Activated CD4-positive, alpha-beta T cell treated with anti-CD3 and anti-CD28 coated beads for 48 hours (primary cell): ENCODE measurements at places on chromosomes 11 and 22.

GRCh38 chr11:48036011-48036410 is 55.7 kb downstream of the PTPRJ start:
- DNase-seq, result no peak

GRCh38 chr11:1757861-1758610 is 5.7 kb downstream of the CTSD start:
- DNase-seq, result peak; percentile 61

DNA sequence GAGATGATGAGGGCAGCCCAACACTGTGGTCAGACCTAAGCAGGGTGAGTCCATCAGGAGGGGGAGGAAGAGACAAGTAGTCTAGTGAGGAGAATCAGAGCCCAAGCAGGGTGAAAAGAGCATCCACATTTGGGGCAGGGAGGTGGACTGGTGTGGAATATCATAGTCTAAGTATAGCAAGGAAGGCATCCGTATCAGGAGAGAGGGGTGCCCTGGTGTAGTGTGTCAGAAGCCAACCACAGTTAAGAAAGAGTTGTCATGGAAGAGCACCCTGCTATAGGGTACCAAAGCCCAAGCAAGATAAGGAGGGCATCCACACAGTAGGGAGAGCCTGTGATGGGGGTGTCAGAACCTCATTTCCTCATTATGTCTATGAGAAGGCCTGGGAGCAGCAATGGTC is 45.3 kb downstream of the PAK1 start:
- DNase-seq, result no peak

DNA sequence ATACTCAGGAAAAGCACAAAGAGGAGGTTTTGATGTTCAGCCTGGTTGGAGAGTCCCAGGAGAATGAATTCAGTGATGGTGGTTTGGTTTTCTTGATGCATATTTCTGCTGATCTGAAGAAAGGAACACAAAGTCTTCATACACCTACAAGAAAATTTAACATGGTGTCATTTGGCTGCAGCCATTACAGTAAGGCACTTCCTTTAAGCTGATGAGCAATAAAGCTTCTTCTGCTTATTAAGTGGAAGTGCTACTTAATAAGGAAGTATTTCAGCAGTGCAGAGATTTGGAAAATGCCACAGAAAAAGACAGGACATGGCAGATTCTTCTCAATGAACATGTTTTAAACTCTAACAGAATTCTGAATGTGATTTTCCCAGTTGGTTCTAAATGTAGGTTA is at the start of gene OR1S2:
Gene OR1S2, minus strand, starts transcription at position 101 of the 400 bp plus-strand sequence. Its CDS starts 0 bp downstream, at position 101.
- DNase-seq, result no peak

DNA sequence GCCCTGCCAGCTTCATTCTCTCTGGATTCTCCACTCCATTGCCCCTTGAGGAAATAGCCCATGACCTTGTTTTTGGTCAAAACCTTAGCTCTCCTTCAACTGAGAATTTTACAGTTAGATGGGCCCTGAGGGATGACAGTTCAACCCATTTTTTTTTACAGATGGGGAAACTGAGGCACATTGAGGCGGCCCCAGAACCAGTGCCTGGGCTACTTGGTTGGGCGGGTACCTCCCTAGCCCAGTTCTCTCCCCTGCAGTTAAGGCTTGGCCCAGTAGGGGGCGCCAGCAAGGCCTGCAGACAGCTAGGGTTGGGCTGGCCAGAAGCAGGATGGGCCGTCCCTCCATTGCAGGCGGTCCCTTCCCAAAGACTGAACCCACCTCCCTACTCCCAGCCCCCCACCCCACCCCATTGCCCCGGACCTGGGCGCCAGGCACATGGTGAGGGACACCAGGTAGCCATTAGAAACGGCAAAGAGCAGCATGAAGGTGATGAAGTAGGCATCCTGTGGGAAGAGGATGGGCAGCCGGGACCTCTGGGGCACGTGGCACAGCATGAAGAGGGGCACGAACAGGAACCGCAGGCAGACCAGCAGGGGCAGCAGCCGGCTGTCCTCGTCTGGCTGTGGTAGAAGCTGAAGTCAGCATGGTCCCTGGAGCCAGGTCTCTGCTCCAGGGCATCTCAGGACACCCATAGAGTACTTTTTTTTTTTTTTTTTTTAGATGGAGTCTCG is 7.6 kb downstream of the SLC29A2 start:
- DNase-seq, result peak; percentile 91

GRCh38 chr11:128666397-128666796 is 27.5 kb upstream of the FLI1 start:
- DNase-seq, result no peak

GRCh38 chr11:12778240-12778905 is 104.2 kb downstream of the TEAD1 start:
- no peak for DNase-seq

DNA sequence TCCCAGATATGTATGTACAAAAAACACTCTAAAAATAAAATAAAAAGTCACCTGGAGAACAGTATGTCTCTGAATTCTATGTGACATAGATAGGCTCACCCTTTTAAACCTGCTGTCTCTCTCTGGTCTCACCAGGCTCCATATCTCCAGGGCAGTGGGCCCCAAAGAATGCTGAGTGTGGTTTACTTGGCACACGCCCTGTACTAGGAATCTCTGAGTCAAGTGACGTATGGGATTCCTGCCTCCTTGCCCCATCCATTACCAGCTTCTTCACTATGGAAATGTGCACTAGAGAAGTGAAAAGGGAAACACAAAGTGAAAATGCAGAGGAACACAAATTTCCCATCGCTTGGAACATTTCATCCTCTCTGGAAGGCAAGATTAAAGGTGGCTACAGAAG is 722.2 kb upstream of the TENM4 start:
- no peak for DNase-seq

GRCh38 chr11:109815500-109816150 is 277.6 kb upstream of the ZC3H12C start:
- no peak for DNase-seq

DNA sequence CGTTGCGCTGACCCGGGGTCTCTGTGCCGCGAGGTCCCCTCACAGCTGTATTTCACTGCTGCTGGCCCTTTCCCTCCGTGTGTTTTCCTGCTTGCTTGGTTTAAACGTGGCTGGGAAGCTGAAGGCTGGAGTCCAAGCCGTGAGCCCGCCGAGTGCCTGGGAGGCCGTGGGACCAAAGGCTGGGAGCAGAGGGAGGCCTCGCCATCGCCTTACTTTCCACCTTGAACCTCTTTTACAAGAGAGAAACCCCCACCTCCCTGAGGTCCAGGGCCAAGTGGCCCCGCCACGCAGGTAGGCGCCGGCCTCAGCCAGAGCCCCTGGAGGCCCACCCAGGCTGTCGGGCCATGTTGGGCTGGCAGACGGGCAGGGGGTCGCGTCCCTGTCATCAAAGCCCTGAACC is 411.6 kb downstream of the TBC1D22A start:
- DNase-seq, result no peak

DNA sequence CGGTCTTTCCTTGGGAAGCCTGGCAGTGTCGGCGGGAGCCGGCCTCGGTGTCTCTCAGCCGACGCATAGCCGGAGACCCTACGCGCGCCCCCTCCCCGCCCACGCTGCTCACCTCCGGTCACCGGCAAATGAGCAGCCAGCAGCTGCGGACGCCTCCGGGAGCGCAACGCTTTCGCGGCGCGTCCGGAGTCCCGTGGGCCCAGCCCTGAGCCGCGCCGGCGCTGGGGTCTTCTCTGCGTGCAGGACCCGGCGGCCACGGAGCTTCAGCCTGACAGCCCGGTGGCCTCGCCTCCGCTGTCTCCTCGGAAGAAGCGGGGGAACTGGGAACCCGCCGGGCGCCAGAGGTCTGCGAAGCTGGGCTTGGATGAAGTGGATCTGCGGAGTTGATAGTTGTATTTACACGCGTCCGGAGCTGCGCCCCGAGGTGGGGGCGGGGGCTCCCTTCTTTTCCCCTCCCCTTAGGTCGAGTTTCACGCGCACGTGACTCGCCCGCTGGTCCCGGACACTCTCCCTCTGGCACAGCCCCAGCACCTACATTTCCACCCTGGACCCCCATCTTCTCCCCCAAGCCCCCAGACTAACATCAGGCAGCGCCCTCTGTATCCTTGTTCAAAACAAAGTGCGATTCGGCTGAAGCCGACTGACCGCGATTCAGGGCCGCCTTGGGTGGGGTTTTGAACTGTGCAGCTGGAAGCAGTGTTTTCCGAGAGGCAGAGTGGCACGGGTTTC is at the start of gene SLC43A1:
Gene SLC43A1, minus strand, starts transcription at position 371 of the 729 bp plus-strand sequence. CDS start 1,591 bp downstream, outside the sequence.
- peak; percentile 58 for DNase-seq

DNA sequence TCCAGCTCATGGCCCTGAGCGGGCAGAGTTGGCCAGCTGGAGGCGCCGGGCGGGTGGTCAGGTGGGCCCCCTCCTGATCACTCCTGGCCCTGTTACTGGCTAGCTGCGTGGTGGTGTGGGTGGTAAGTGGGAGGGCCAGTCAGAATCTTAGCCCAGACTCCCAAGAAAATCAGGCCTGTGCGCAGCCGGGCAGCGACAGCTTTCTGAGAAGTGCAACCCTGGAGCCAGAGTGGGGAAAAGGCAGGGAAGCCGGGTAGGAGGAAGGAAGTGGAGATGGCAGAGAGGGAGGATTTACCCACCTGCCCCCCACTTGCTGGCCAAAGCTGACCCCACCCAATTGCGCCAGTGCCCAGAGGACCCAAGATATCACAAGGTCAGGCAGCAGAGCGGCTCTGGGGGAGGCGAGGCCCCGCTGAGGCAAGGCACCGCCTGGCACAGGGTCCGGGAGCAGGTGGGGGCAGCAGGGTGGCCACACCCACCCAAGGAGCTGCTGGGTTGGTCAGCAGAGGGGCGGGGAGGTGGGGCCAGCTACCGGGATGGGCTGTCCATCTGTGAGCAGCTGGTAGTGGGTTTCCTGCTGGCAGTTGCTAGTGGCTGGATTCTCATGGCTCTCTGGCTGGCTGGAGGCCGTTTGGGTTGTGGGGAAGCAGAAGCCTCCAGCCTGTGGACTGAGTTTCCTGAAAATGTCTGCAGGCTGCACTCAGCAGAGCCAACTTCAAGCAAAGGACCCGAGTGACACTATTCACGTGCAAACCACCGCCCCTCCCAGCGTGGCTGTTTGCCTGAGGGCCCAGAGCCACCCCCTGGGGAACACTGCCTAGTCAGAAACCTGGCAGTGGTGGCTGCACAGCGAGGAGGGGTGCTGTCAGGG is 196.4 kb downstream of the IGLL1 start:
- DNase-seq, result no peak

- DNase-seq, result no peak
Observed at GRCh38 chr11:2569321-2569721, 124.5 kb downstream of the KCNQ1 start.

GRCh38 chr11:67293090-67293489 is 4.0 kb downstream of the ANKRD13D start:
- no peak for DNase-seq

DNA sequence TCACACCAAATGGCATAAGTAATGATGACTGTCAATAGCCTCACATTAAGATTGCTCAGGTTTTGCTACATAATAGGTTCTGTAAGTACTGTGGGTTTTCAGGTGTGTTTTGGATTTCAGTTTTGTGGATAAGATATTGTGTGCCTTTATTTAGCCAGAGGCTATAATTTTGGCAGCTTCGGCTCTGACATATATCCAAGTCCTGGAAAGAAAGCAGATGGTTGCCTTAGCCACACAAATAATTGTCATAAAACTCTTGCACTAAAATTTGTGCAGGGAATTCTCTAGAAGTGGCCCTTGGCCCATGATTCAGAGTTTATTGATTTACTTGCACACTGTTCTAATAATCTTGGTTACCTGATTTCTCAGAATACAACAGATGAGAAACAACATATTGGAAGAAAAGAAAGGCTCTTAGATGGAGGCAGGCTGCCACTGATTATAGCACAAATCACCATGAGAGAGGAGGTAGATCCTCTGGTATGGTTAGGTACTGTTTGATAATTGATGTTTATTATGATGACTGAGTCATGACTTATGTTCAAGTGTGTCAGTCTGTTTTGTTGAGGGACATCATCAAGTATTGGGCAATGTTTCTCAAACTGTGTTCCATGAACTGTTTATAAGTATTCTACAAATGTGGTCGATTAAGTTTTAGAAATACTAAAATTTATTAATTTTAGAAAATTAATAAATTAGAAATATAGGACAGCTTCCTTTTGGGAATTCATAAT is 9.6 kb downstream of the REXO2 start:
- DNase-seq, result no peak
